ENCODE measurements at places on chromosomes 2 and 18.

- DNase-seq = no peak
These were observed 1775.1 kb upstream of the PIK3C3 start for GRCh38 chr18:40179729-40180461.

- no peak for DNase-seq
These were observed 13.3 kb downstream of the CHMP1B start for GRCh38 chr18:11864471-11864870.

- no peak for DNase-seq
These were observed 29.1 kb upstream of the MGAT4A start for GRCh38 chr2:98759827-98760625.

DNA sequence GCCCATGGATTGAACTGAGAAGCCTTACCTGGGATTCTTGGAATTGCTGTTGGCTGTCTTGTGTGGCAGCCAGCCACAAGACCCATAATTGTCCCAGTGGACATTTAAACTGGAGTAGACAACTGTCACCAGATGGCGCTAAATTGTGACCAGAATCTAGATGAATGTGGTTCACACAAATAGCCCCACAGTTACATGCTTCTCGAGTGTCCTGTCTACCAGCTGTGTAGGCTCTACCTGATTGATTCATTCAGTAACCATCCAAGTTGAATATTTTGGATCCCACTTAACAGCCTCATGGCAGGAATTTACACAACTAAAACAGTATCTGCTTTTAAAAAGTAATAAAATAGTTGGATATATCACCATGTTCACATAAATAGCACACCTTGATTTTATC is 73.2 kb downstream of the MAP4K4 start:
- DNase-seq = no peak

GRCh38 chr2:45812011-45812500 is 160.6 kb downstream of the PRKCE start:
- DNase-seq = no peak
